ENCODE measurements at places on chromosomes 13 and 19.

GRCh38 chr13:76293751-76294150 lies 592.5 kb downstream of the KCTD12 start:
- DNase-seq: no peak

- DNase-seq: no peak
Observed at GRCh38 chr19:48844472-48844871, 8.2 kb upstream of the HSD17B14 start.

GRCh38 chr13:43640476-43640875 lies 146.3 kb downstream of the ENOX1 start:
- no peak for DNase-seq

DNA sequence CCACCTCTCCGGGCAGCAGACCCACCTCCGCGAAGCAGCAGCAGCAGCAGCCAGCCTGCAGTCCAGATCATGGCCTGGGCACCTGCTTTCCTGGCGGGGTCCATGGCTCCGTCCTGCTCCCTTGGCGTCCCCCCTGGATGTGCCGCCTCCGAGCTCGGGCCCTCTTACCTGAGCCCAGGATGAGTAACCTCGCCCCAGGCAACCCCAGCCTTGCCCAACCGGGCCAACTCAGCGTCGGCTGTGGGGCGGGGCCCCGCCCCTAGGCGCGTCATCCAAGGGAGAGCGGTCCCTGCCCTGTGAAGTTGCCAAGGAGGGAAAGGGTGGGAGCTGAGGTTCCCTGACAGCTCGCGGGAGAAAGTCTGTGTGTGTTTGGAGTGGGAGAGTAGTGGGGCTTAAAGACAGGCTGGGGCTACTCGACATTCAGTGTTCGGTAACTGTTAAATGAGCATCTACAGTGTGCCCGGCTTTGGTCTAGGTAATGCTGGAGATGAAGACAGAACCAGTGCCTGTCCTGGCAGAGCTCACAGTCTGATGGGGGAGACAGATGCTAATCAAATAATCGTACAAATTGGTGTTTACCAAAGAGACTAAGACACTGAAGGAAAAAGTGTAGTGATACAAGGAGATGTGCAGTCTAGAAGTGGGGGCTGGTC lies at the start of gene LYPD3:
TSS of gene LYPD3 (minus strand) at position 141 of the 653 bp plus-strand sequence. CDS start at position 104, 37 bp downstream.
- DNase-seq: no peak

GRCh38 chr13:50187352-50188029 lies 172.2 kb downstream of the KCNRG start:
- no peak for DNase-seq

GRCh38 chr19:24062190-24062589 lies 24.8 kb upstream of the ZNF254 start:
- peak; percentile 6 for DNase-seq

DNA sequence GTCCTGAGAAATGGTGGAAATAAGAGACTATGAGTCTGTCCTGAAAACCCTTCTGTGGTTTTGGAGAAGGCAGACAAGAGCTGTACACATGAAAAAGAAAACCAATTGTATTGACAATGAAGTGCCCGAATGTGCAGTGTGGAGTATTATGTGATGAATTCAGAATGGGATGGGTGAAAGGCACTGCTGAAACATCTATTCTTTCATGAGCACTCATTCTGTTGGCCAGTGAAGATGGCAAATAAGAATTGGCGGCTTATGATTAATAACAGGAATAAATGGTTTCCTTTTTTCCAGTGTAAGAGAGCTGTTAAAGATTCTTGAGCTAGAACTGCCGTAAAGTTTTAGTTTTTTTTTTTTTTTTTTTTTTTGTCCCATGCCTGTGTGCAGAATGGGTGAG lies 5.7 kb downstream of the POLR1D start:
- no peak for DNase-seq

- DNase-seq: no peak
Observed at GRCh38 chr13:76516013-76516412, 370.2 kb downstream of the KCTD12 start.

- no peak for DNase-seq
Observed at GRCh38 chr19:42279155-42279901, 10.3 kb downstream of the CIC start.

DNA sequence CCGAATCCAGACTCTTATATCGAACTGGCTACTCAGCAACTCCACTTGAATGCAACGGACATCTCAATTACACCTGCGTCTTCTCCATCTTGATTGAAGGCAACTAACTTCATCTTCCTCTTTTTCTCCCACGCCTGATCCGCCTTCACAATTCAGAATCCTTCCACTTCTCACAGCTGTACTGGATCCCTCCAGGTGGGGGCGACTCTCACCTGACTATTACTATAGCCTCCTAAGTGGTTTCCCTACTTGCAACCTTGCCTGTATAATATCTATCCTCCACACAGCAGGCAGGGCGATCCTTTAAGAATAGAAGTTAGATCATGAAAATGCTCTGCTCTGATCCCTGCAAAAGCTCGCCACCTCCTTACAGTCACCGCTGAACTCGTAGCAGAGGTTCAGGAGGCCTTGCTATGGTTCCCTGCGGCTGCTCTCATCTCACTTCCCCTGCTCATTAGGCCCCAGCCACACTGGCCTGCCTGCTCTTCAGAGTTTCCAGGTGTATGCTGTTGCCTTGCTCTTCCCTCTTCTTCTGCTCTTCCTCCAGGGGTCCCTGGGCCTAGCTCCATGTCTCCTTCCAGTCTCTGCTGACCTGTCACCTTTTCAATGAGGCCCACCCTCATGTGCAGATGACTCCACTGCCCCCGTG lies 31.9 kb downstream of the RFXAP start:
- DNase-seq: no peak

- no peak for DNase-seq
Observed at GRCh38 chr13:48819899-48820298, 155.8 kb upstream of the FNDC3A start.

GRCh38 chr13:110310541-110311442 lies 3.7 kb downstream of the COL4A2 start:
- no peak for DNase-seq

- DNase-seq: no peak
Observed at GRCh38 chr19:31177246-31177645, 172.0 kb downstream of the TSHZ3 start.

DNA sequence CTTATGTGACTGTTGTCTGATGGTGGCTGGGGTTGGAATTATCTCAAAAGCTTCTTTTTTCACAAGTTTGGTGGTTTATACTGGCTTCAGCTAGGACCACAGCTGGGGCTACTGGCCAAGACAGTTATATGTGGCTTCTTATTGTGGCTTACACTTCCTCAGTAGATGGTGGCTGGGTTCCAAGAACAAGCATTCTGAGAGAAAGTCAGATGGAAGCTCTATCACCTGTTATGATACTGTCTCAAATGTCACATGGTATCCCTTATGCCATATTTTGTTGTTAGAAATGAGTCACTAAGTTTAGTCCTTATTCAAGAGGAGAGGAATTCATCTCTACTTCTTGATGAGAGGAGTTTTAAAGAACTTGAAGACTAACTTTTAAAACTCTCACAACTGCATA lies 41.6 kb downstream of the NDFIP2 start:
- DNase-seq: peak; percentile 66

DNA sequence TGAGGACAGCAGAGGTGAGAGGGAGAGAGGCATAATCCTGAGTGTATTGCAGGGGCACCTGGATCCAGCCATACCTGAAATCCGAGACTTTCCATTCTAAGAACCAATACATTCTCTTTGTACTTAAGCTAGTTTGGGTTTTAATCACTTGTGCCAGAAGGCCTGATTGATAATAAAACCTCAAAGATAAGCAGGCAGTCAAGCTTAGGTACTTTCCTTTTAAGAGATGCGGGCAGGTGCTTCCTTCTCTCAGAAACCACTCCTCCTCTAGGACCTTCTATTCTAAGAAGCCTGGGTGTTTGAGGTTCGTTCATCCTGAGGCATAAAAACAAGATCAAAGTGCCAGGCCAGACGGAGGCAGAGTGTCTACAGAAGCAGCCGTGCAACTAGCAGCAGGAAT lies 22.2 kb downstream of the FAM187B start:
- peak; percentile 63 for DNase-seq

GRCh38 chr13:90201202-90201601 lies 1146.3 kb upstream of the MIR17HG start:
- DNase-seq: no peak

- no peak for DNase-seq
Observed at GRCh38 chr19:23547816-23548430, 139.1 kb downstream of the ZNF675 start.

DNA sequence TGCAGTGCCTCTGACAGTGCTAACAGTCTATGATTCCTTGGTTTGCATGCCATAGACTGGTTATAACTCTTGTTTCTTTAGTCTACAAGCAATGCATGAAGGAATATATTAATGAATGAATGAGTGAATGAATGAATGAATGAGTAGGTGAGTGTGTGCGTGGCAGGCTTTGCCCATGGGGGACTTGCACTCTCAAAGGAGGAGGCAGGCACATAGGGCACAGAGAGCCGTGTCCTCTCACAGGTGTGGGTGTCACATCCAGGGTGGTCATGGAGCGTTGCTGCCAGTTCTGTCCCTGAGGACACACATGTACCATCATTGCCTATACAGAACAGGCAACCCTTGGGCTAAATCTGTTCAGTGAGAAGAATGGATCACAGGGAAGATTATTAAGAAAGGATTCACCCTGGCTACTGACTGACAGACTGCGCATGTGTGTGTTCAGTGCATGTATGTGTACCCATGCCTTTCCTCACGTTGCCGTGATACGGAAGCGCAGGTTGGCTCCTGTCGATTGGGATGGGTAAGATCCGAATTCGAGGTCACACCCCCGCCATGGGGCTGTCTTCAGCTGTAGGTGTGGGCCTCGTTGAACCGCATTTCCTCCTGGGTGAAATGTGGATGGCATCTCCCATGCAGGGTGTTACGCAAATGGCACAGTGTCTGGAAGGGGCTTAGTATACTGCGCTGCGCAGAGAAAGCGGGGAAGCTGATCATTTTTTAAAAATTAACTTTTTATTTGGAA lies 161.4 kb downstream of the STK24 start:
- DNase-seq: no peak

DNA sequence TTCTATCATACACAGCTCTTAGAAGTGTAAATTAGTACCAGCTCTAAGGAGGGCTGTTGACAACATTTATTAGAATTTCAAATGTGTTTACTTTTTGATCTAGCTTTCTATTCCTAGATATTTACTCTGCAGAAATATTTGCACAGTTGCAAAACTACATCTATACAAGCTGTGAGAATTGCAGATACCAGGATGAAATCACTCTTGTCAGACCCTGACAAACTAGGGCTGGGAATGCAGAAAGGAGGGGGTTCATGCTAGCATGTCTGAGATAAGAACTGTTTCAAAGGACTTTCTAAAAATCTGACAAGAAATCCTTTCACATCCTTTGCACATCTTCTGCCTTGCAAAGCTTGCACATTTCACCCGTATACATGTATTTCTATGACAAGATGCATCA lies 11.8 kb upstream of the PABPC3 start:
- no peak for DNase-seq

DNA sequence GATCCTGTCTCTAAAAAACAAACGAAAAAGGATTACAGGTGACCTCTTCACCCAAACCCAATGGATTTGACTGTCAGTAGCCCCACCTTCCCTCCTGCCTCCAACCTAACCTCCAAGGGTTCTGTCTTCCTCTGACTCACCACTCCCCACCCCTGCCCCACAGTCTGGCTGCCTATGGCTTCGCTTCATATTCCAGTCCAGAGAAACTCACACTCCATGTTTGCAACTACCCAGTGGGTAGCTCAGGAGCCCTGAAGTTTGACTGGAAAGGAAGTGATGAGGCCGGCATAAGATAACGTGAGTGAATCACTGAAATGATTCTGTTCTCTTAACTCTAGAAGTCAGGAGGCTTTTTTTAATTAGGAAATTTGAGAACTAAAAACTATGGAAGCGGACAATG lies 303.9 kb downstream of the FOXO1 start:
- no peak for DNase-seq

- no peak for DNase-seq
Observed at GRCh38 chr13:29754473-29754806, 96.0 kb downstream of the UBL3 start.

GRCh38 chr13:98873377-98874028 lies 104.4 kb downstream of the DOCK9 start:
- DNase-seq: no peak

DNA sequence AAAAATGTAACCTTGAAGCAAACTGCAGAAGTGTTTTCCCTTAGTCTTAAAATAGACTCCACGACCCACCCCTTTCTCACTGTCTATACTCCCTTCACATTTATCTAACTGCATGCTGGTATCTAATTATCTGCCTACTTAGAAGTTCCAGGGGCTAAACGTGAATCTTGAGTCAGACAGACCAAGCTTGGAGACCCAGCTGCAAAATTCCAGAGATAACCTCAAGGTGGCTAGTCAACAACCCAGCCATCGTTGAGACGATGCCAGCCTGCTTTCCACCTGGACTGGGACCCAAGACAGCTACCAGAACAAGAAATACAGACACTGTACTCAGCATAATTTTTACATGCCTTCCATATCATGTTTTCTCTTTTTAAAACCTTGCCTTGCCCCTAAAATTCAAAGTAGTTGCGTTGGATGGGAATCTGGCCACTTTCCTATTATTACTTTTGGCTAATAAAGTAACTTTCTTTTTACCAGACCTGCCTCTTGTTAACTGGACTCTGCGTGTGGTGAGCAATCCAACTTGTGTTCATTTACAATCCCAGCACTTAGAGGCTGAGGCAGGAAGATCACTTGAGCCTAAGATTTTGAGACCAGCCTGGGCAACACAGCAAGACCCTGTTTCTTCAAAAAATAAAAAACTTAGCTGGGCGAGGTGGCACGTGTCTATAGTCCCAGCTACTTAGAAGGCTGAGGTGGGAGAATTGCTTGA lies 82.3 kb downstream of the CDADC1 start:
- no peak for DNase-seq

DNA sequence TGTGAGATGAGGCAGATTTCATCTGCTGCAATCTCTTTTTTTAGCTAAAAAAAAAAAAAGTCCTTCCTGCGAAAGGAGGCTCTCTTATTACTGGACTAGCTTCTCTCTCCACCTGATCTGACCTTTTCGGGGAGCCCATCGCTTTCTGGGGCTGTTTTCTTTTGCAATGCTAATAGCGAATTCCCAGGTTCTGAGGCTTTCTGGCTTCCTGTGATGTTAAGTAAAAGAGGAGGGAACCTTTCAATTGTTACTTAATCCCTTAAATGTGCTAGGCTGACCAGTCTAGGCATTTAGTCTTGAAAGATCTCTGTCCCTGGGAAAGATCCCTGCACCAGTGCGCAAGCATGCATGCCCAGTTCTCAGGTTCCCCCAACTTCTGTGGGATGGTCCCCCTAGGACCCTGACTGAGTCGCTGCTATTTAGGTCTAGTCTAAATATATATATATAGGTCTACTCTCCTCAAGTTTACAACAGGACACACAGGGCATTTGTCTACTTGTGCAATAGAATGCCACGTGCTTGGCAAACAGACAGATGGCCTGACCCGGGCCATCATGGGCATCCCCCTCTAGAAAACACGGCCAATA lies 224.7 kb downstream of the ZNF536 start:
- no peak for DNase-seq

DNA sequence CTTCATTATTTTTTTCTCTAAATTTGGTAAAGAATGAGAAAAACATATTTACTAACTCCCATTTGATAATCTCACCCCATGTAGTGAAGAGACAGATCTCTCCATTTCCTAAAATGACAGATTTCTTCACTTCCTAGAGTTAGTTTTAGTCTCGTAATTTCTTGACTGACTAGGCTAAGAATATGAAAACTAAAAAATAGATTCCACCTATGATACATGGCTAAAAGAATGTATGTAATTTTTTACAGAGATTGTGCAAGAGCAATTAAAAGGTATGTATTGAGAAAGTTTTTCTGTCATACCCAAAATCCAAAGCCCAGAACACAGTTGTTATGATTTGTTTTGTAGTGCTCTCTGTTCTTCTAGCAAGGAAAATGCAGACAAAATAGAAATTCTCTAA lies 9.5 kb downstream of the NALCN start:
- DNase-seq: no peak

GRCh38 chr19:934865-935479 lies 9.1 kb downstream of the ARID3A start:
- DNase-seq: peak; percentile 11
